Brain pericyte (primary cell): ENCODE measurements at places on chromosomes 12 and 14.

DNA sequence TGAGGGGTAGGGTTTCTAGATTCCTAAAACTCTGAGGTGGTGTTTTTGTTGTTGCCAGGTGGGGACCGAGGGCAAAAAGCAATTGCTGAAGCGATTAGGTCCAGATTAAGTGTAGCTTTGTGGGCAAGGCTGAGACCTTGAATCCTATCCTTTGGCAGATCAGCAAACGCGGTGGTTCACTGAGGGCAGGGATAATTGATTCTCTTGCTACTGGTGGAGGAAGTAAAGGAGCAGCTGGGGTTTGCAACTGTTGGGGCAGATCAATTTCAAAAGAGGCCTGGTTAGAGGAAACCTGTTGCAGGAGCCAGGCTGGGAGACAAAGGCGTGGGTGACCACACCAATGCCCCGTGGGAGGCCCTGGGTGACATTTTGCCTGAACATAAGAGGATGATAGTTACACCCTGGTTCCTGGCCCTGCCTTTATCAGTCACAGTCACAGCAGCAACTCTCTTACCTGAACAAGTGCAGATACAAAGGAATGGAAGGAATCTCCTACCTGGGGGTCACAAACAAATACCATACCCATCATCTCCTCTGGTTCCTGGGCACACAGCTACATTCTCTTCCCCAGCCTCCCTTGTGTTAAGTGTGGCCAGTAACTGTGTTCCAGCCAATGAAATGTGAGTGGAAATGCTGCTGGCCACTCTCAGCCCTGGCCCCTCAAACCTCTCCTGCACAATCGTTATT is 43.3 kb upstream of the RASSF3 start:
- no peak for DNase-seq

DNA sequence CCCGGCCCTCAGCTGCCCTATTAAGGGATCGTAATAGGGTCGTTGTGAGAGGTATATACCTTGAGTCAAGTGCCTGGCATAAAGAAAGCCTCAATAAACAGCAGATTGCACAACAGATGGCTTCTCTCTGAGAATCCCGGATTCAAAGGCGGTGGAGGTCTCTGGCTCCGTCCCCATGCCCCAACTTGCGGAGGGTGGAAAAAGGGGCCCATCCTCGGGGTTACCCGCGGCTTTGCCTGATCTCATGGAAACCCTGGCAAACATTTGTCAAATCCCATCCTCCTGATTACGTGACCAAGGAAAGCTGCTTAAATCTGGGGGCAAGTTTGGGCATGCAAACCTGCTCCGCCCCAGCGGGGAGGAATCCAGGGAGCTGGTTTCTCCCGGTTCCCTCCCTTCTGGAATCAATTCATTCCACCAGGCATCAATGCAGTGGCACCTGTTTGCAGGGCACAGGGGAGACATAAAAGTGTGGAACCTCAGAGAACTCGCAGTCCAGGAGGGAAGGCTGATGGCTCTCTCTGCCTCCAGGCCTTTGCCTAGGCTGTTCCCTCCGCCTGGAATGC is 12.3 kb downstream of the TRPV4 start:
- no peak for DNase-seq

- DNase-seq: no peak
Observed at GRCh38 chr14:56195223-56195622, 77.0 kb downstream of the PELI2 start.

DNA sequence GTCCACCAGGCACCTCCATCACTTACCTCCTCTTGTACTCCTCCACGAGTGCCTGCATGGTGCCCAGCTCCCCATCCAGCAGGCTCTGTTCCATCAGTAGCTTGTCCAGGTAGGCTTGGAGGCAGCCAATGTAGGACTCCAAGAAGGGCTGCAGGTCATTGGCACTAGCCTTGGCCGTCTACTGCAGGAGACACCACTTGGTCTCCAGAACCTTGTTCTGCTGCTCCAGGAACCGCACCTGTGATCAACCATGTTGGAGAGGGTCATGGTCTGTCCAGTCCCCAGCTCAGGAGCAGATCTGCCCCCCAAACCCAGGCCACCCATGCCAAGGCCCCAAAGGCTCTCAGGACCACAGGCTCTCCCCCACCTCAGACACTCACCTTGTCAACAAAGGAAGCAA is 23.9 kb downstream of the KRT76 start:
- no peak for DNase-seq

DNA sequence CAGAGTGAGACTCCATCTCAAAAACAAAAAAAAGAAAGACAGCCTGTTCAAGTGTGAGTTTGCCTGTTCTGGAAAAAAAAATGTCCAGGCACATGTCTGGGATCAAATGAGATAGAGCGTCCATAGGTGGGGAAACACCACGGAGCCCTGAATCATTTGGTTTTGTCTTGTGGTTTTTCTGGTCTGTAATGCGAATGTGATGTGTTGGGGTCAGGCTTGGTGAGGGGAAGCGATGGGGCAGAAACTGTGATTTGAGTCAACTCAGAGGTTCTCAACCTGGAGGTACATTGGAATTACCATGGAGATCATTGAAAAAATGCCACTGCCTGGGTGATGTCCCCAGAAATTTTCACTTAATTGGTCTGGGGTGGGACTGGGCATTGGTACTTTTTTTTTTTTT is 183.9 kb upstream of the PWP1 start:
- no peak for DNase-seq

DNA sequence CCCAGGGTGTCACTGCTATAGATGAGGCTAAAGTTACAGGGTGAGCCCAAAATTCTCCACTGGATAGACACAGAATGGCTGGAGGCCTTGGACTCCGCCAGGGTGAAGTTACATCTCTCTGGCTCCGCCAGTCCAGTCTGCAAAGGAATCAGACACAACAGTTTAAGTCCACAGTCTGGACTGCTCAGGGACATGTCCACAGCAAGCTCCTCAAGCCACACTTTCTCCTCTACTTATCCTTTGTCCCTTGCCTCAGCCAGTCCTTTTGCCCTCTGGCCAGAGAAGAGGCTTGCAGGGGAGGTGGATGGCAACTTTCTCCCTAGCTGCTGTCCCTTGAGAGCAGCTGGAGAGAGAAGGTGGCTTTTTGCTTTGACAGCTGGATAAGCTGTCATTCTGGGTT is 28.0 kb downstream of the PTPRB start:
- DNase-seq: no peak

- no peak for DNase-seq
Observed at GRCh38 chr12:121232977-121233627, 23.2 kb downstream of the P2RX4 start.

- no peak for DNase-seq
Observed at GRCh38 chr14:105249182-105250007, 1.1 kb downstream of the BTBD6 start.

- no peak for DNase-seq
Observed at GRCh38 chr14:50228313-50228712, 3.1 kb downstream of the SOS2 start.

DNA sequence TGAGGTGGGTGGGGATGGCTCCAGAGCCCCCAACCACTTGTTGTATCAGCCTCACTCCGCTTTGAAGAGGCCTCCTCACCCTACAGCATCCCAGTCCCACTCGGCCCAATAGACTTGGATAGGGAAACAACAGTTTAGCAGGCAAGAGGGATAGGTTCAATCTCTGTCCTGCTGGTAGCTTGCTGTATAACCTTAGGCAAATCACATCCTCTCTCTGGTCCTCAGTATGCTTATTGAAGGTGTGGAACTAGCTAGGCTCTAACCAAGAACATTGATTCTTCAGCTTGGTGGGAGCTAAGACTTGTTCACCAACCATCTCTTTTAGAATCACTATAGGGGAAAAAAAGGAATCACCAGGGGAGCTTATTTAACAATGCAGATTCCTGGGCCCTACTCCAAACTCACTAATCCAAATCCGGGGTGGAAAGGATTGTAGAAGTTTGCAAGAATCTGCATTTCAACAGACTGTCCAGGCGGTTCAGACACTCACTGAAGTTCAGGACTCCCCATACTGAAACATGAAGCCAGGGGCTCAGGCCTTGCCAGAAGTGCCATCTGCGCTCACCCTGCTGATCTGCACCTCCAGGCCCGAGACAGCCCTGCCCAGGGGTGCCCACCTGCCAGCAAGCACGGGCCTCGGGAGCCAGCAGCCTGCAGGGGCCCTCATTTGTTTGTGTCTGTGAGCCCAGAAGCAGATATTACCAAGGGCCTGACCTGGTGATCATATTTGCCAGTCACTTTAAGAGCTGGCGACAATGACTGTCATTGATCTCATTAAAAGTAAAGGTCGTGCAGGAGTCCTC is 113.0 kb downstream of the ADCK1 start:
- DNase-seq: no peak

- DNase-seq: no peak
Observed at GRCh38 chr12:106171117-106171750, 32.5 kb upstream of the NUAK1 start.

GRCh38 chr12:120496413-120497340 is 764 bp downstream of the DYNLL1 start:
- no peak for DNase-seq

DNA sequence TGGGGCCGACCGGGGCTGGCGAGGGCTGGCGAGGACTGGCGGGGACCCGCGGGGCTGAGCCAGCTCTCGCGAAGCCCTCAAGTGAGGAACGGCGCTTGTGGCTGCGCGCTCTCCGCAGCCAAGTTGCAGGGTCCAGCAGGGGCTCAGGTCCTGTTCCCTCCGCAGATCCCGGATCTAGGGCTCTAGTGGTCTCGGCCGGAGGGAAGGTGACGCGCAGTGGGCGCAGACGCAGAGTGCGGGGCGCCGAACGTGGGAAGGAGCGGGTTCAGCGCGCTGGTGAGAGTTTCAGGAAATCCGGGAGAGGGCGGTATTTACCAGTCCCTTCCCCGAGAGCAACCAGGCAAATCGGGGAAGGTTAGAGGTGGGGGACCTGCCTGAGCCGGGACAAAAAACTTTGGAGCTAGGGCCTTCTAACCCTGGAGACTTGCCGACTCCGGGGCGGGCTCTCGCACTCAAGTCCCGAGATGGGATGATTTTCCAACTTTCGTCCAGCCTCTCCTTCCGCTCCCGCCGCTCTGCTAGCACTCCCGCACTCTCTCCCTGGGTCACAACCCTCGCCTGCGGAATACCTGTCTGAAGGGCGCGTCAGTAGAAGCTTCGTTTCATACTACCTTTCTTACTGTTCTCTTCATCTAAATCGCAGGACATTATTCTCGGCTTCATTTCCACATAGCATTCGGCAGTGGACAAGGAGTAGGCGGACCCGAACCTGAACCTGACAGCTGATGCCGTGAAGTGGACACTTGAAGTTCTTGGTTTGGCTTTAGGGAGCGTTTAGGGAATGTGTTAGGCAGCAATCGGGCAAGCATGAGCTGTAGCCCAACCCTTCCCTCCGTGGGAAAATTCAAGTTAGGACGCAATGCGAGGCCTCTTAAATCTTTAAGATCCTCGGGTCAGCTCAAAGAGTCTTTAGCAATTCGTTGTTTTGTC is 13.6 kb upstream of the PAX9 start:
- no peak for DNase-seq

GRCh38 chr14:87282266-87282665 is 710.7 kb downstream of the GALC start:
- no peak for DNase-seq

DNA sequence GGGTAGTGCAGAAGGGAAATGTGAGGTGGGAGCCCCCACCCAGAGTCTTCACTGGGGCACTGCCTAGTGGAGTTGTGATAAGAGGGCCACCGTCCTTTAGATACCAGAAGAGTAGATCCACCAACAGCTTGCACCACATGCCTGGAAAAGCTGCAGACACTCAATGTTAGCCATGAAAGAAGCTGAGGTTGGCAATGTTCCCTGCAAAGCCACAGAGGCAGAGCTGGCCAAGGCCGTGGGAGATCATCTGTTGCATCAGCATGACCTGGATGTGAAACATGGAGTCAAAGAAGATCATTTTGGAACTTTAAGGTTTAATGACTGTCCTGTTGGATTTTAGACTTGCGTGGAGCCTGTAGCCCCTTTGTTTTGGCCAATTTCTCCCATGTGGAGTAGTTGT is 468.4 kb upstream of the FOXG1 start:
- no peak for DNase-seq

DNA sequence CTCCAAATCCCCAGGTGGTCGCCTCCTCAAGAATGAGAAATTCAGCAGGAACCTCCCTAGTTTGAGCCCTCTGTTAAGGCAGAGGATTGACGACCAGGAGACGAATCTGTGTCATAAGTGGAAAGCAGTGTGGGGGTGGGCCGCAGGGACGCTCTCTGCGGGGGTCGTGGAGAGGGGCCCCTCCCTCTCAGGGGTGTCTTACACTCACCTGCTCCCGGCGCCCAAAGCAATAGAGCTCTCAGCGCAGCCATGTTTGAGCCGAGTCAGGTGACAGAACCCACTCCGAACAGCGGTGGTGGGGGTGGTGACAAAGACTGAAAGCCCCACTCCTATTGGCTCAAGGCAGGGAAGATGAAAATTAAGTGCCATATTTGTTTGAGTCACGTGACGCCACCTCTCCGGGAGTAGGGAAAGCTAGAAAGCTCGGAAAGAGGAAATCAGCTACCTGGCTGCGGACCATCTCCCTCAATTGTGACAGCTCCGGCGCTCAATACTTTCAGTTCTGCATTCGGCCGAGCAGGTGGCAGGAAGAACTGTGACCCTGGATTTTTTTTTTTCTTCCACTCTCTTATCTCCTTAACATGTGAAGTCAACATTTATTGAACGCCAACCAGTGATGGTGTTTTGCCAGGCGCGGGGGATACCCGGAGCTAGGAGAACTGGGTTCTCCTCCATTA is at the start of gene ZFYVE26:
TSS of gene ZFYVE26 (minus strand) at position 265 of the 677 bp plus-strand sequence. CDS start 627 bp downstream, outside the sequence.
- peak; percentile 81 for DNase-seq

- DNase-seq: no peak
Observed at GRCh38 chr14:71621980-71622605, 310.1 kb upstream of the RGS6 start.

GRCh38 chr14:102120888-102121287 is 18.8 kb upstream of the WDR20 start:
- no peak for DNase-seq

DNA sequence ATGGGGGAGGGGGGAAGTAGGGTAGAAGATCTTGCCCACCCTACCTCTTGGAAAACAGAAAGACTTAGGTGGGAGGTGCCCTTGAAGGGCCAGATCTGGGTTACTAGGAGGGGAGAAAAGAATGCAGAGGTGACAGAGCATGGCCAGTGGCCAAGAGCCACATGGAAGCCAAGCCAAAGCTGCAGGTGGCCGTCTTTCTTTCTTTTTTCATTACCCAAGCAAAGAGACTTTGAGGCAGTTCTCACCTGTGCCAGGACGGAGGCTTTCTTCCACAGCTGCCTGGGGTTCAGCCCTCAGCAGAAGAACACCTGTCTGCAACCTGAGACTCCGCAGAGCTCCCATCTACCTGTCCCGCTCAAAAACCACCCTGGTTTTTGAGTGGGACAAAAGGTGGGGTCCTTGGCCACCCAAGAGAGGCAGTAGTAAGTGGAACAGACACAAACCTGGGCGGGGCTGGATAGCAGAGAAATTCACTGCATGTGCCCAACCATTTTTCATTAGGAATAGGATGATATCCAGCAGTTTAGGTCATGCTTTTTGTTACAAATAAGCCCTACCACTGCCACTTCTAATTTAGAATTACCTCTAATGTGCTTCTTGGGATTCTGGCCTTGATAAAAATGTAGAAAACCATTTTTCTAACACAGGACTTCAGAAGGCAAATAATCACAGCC is 116.5 kb downstream of the DYRK2 start:
- no peak for DNase-seq
